C1 segment of cervical spinal cord (tissue), 14 donors: ENCODE measurements at places on chromosomes 3 and 15.

DNA sequence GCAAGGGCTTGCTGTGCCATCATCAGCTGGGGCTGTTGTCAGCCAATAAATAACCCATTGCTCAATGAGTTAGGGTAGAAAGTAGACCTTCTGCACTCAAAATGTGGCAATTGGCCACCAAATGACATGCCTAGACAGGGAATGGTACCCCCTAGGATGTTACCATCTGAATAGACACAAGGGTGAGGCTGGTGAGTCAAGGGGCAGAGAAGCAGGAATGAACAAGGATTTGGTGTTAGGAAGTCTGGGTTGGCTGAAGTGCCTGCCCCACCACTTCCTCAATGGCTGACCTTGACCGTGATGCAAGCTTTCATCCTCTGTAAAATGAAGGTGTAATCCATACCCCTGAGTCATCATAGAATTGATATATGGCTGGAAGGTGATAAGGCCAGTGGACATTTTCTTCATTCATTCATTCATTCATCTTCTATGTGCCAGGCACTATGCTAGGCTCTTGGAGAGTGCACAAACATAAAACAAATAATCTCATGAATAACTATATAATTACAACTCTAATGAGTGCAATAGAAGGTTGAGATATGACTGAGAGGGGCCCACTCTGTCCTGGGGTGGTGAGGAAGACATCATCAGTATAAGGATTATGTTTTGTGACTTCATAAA, 4.4 kb upstream of the CA12 start:
- DNase-seq = no peak

- no peak for DNase-seq
Measured at GRCh38 chr3:58384381-58385090, 49.1 kb downstream of the PDHB start.

GRCh38 chr3:55060896-55061719, 133.2 kb upstream of the LRTM1 start:
- no peak for DNase-seq

GRCh38 chr15:25850154-25851111, 12.7 kb downstream of the ATP10A start:
- DNase-seq = no peak

DNA sequence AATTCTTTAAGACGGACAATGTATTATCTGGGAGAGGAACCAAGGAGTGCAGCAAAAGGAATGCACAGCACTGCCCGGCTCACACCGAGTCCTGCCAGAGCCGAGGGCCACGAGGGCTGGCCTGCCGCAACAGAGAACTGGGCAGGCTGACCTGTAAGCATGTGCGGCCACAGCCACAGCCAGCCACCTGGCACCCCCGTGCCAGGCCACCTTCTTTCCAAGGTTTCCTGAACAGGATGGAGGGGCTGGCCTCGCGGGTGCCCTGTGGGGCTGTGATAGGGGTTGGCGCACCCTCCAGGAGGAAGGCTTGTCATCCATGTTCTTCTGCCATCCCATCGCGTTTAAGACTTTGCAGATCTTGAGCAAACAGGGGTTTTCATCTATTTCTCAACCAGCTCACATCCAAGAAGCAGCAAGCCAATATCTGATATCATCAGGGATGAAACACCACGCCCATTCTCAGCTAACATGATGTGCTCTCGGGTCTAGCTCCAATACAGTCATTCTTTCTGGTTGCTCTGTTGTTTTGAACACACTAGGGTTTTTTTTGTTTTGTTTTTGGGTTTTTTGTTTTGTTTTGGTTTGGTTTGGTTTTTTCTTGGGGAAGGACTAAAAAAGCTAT, 10.2 kb downstream of the CA12 start:
- no peak for DNase-seq

DNA sequence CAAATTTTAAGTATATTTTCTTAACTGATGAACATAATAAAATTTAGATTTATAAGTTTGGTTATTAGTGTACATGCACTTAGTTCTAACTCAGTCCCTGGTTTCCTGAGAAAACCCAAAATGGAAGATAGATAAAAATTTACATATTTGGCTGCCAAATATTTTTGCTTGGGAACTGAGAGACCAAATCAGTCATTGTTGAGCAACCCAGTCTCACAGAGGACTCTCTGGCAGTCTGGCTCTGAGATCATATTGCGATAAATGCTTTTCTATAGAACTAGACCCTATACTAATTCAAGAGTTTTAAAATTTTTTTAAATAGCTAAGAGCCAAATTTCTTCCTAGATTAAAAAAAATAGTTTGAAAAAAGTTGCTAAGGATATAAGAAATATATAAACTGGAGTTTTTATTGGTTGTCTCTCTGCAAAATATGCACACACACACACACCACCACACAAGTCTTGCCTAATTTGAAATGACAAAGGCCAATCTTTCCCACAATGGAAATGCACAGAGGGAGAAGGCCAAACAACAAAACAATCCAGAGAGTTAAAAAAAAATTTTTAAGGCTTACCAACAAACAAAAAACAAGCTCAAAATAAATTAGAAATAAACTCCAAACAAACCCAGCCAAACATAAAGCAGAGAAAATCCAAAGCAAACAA, 259.5 kb downstream of the MECOM start:
- no peak for DNase-seq

GRCh38 chr15:88574077-88574476, 27.6 kb upstream of the DET1 start:
- DNase-seq = no peak

GRCh38 chr15:51818150-51818549, 11.3 kb upstream of the TMOD3 start:
- DNase-seq = no peak

DNA sequence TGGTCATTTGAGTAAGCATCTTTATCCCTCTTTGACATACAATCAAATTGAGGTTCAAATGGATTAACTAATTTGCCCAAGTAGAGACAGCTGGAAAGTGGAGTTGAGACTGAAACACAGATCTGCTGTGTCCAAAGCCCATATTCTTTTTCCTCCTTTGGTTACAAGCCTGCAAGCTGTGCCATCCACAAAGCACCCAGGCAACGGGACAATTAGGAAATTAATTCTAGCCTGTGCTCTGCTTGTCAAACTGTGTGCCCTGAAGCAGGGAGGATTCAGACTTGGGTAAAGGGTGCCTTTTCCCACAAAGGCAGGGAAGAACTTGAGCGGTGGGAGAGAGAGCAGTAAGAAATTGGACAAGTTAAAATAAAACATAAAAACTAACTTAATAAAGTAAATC, 127.9 kb downstream of the DTWD1 start:
- DNase-seq = no peak

DNA sequence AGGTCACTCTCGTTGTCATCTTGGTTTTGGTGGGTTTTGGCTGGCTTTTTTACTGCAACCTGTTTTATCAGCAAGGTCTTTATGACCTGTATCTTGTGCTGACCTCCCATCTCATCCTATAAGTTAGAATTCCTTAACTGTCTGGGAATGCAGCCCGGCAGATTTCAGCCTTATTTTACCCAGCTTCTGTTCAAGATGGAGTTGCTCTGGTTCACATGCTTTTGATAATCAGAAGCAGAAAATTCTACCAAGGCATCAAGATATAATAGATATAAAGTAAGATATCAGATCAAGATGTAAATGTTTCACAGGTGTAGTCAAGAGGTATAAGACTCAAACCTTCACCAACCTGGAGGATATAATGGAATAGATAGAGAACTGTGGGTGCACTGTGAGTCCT, 16.0 kb downstream of the GPR176 start:
- DNase-seq = no peak

- no peak for DNase-seq
Measured at GRCh38 chr3:101011136-101011535, 17.9 kb upstream of the ABI3BP start.

DNA sequence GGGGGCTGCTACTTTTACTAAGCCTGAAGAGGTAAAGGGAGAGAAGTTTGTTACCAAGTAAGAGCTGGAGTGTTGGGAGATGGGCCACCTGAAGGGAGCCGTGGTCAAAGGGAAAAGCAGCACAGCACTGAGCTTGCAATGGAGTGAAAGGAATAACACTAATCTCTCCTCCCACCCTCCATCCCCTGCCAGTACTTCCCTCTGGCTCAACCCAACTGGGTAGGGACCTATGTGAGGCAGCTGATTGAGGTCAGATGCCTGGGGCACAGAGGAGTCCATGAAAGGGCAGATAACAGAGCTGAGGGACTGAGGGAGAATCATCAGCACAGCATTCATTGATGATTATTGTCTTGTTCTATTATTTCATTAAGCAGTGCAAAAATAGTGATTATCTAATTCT, 212.4 kb upstream of the TBC1D5 start:
- no peak for DNase-seq

GRCh38 chr15:59244337-59244736, 37.7 kb downstream of the LDHAL6B start:
- no peak for DNase-seq

DNA sequence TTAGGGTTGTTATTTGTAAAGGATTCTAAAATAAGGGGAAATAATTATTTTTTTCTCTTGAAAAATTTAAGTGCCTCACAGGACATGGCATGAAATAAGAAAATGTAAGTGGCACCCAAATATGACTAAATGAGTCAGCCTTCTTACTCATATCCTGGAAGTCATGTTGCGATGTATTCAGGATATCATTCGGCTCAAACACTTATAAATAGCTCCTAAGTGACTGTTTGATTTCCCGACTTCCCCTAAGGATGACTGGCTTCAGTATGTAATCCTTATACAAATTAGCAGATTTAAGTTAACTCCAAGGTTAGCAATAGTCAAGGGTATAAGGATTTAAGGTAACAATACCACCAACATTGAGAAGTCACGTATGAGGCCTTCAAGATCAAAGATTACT, 57.3 kb upstream of the OSTN start:
- DNase-seq = no peak

- DNase-seq = no peak
Measured at GRCh38 chr3:166788936-166789335, 591.2 kb downstream of the ZBBX start.

DNA sequence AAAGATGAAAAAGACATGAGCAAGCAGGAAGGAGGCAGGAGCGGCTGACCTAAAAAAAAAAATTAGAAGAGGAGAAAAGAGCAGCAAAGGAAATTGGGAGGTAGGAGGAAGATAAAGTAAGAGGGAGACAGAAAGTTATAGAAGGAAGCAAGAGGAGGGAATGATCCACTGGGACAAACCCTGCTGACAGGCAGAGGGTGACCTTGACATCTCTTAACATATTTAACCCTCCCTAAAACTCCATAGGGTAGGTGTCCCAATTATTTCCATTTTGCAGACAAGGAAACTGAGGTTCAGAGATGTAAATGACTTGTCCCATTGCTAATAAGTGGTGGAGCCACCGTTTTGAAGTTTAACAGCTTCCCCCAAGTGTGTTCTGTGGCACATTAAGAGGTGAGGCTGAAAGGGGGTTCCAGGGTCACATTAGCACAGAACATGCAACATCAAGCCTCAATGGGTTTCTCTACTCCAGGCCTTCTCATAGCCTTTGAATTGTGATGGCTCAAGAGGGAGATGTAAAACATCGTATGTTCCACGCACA, 37.4 kb upstream of the PRICKLE2 start:
- no peak for DNase-seq

DNA sequence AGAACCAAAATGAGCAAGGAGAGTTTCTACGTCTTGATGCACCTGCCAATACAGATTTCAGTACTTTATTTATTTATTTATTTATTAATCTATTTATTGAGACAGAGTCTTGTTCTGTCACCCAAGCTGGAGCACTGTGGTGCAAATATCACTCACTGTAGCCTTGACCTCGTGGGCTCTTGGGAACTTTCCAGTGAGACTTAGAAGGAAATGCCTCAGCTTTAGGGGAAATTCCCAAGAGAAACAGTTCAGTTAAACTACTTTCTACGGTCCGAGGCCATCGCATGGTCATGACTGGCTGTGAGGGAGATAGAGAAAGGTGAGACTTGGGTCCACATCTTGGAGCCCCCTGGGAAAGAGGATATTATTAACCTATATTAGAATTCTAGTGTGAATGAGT, 47.0 kb upstream of the HERC1 start:
- no peak for DNase-seq

DNA sequence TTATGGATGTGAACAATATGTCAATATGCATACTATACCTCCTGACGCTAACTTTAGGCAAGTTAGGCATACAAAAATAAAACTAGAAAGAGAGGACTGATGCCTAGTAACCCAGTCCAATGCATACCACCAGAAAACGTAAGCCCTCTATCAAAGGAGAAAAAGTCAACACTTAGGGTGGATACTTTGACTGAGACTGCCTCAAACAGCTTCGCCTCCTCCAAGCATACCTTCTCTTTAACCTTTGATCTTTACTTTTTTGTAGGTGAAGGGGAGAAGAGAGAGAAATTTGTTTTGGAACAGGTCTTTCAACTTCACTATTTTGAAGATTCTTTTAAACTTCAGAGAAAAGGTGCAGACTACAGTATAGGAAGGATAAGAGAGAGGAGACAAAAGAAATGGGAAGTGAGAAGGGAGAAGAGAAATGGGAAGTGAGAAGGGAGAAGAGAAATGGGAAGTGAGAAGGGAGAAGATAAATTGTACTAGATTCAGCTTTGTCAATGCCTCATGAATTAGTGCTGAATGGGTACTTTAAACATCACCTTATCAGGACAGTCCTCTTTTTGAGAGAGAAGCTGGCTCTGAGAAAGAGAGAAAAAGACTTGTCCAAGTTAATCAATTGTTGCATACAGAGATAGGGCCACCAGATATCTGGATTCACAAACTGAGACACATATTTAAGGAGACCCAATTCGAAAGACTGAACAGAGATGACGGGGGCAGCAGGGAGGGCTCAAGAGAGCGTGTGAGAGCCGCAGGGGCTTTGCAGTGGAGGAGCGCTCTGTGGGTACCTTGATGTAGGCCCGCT, 1.0 kb downstream of the P3H2 start:
- DNase-seq = no peak

- no peak for DNase-seq
Measured at GRCh38 chr15:69715210-69715609, 262.6 kb downstream of the RPLP1 start.

DNA sequence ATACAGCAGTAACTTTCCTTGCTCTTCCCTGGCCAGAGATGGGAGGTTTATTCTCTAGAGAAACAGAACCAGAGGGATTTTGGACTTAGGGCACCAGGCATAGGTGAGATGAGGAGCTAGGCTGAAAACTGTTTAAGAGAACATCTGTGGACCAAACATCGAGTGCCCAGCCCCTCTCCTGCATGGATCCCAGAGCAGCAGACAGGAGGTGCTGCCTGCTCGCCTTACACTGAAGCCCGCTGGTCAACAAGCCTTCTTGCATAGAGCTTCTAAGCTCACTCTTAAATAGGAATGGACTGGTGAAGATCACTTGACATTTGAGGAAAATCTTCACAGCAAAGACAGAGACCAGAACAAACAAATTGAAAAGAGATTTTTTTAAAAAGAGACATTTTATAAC, 41.2 kb downstream of the PARP15 start:
- DNase-seq = no peak

DNA sequence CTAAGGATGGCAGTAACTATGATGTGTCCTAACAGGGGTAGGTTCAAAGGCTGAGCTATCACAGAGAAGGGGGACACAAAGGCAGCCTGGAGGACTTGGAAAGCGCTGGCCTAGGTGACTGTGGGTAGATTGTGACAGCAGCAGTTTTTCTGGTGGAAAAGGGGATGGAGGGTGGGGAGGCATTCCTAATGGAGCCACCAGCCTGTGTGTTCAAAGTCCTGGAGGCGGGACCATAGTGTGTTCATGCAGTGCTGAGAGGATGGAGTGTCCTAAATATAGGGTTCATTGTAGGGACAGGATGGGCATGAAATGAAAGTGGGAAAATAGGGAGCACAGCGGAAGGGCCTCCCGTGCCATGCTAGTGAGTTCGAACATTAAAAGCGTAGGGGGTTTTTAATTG, 51.5 kb upstream of the POLR2M start:
- no peak for DNase-seq

- no peak for DNase-seq
Measured at GRCh38 chr3:90052425-90052950, 945.1 kb downstream of the EPHA3 start.

GRCh38 chr3:115341208-115341607, 194.1 kb upstream of the ZBTB20 start:
- no peak for DNase-seq
